ENCODE measurements at places on chromosomes 12 and 14.

GRCh38 chr12:86172913-86173443 lies 83.2 kb downstream of the MGAT4C start:
- no peak for DNase-seq

- DNase-seq: peak; percentile 27
These were observed 73.0 kb downstream of the CIT start for GRCh38 chr12:119804011-119804641.

DNA sequence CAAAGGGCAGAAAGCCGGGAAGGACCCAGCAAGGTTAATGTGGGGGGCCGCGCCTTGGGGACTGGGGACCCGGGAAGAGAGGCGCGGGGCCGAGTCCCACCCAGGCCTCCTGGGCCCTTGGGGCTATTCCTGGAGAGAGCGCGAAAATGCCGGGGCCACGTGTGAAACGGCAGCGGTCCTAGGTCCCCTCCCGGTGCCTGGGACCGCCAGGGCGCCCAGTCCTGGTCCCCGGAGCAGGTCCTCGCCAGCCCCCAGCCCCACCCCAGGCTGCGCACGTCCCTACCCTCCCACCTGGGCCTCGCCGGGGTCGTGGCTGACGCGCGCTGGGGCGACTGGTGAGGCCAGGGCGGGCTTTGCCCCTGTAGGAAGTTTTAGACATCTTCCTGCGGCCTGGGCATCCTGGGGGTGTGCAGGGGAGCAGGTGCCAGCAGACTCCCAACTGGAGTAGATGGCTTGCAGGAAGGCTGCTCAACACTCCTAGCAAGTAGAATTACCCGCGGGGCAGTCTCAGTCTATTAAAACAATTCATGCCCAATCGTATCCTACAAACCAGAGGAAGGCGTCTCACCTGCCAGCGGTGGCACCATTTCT lies 708 bp downstream of the FAR2 start:
- DNase-seq: peak; percentile 43

DNA sequence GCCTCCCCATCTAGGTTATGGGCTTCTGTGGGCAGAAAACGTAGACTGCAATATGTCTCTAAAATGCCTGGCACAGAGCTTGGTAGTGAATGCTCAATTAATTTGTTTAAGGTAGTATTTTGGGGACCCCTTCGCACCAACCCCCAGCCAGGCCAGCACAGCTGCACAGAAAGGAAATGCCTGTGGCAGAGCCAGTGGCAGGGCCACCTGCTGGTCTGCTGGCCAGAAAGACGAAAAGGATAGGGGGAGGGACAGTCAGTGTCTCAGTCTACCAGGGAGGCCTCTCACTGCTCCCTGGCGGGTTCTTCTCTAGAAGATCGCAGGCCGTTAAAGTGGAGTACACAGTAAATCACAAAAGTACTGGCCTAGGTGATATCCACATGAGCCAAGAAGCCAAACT lies 3.5 kb downstream of the RAB15 start:
- no peak for DNase-seq

- DNase-seq: peak; percentile 1
These were observed 291.5 kb upstream of the SRRM4 start for GRCh38 chr12:118689793-118690192.

- no peak for DNase-seq
These were observed 51.4 kb downstream of the FBXW8 start for GRCh38 chr12:116962197-116962596.

DNA sequence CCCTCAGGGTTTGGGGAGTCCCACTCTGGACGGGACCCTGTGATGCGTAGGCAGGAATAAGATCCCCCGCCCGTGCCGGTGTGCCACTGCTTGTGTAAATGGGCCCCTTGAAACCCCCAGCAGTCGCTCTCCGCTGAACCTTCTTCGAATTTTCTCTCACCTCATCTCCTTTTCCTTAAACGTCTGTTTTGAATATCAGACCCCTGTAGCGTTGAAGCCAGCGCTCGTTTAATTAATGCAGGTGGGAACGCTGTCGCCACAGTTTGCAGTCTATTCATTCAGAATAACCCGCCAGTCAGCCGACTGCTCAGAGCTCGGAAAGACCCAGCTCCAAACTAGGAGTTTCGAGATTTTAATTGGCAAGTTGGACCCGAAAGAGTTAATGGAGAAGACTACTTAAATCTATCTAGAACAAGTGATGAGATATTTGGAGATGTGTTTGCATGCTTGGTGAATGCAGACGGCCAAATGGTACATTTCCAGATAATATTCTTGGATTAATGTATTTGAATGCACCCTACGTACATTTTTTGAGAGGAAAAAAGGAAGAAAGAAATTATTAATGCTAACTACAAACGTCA lies 739 bp upstream of the PPP2R5E start:
- DNase-seq: no peak

DNA sequence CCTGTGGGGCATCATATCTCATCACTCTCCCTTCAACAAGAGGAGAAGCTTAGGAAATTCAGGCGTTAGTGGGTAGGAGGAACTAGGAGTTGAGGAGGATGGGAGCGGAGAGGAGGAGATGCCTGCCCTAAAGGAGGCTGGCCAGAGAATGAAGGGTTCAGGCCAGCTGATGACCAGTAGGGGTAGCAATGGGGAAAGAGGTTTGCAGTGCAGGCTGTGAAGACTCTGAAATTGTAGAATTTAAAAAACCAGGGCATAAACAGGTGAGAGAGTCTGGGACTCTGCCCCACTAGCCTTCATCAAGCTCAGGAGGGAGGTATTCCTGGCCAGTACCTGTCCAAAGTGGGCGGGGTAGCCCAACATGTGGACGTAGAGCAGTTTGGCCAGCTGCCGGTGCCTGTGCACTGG lies 809 bp downstream of the AP1G2 start:
- no peak for DNase-seq

DNA sequence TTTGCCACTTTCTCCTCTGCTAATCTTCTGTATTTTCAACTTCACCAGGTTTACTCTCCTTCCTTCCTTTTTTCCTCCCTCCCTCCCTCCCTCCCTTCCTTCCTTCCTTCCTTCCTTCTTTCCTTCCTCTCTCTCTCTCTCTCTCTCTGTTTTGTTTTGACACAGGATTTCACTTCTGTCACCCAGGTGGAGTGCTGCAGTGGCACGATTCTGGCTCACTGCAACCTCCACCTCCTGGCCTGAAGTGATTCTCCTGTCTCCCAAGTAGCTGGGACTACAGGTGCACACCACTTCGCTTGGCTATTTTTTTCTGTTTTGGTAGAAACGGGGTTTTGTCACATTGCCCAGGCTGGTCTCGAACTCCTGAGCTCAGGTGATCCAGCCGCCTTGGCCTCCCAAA lies 181.2 kb upstream of the BTG1 start:
- DNase-seq: no peak

GRCh38 chr12:121893961-121894460 lies 5.4 kb downstream of the PSMD9 start:
- DNase-seq: no peak

- no peak for DNase-seq
These were observed 101.0 kb downstream of the SINHCAF start for GRCh38 chr12:31224768-31225448.

GRCh38 chr12:3634348-3634747 lies 118.6 kb downstream of the CRACR2A start:
- DNase-seq: no peak

DNA sequence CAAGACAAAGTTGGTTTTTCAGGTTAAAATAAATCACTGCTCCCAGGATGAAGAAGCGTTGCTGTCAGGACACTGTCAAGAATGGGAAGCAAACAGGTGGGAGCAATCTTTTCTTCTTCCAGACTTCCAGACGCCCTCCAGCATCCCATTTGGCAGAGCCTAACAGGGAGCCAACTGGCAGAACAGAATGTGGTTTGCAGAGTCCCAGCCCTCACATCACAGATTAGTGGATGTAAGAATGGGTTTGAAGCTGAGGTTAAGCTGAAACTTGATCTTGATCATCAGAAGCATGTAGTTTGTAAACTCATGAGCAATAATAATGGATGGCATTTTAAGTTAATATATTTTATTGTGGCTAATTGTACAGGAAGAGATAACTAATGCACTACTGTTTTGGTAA lies 636.4 kb downstream of the SLC6A15 start:
- DNase-seq: peak; percentile 10

- DNase-seq: no peak
These were observed 182.6 kb downstream of the ALG10 start for GRCh38 chr12:34204830-34205285.

DNA sequence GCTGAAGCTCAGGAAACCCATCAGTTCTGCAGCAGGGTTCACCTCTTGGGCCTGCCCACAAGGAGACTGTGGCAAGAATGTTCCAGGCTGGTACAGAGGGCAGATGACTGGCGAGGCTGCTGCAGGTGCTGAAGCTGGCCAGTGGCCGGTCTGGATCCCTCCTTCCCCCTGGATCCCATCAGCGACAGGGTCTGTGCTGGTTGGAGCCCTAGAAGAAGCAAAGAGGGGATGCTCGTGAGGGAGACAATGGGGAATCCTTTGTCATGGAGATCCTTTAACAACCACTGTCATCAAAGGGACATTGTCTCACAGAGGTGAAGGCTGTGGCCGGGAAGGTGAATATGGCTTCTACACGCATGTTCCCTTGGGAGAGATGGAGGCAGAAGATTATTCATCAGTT lies 211.4 kb upstream of the TMEM132C start:
- DNase-seq: no peak

GRCh38 chr12:52139579-52140062 lies 52.2 kb downstream of the KRT80 start:
- DNase-seq: peak; percentile 63

- peak; percentile 29 for DNase-seq
These were observed 153.1 kb upstream of the DCN start for GRCh38 chr12:91335699-91336098.

GRCh38 chr12:38544330-38545066 lies 227.9 kb downstream of the ALG10B start:
- no peak for DNase-seq

DNA sequence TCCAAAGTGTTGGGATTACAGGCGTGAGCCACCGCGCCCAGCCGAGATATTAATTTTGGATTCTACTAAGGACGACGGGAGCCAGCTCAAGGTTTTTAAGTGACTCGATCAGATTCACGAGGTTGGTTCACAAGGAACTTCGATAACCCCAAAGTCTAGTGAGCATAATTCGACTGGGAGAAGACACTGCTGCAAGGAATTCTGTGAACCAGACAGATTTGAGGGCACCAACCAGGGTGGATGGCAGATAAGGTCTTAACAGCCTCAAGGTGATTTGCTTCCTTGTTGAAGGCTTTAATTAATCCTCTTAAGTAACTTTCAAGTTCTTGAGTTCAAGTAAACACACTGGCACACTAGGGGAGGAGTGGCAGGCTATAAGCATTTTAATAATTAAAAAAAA lies 1.1 kb upstream of the KLHDC2 start:
- no peak for DNase-seq

Data from NCI-H2171 (cell line).